Aorta (tissue), 5 donors: ENCODE measurements at places on chromosomes 5 and 9. TPM values are rescaled to one million over a fixed set of nuclear protein-coding genes. Genes with fewer than 3 reads are reported as not detected.

GRCh38 chr5:131463656-131464055 is 171.4 kb downstream of the RAPGEF6 start:
- no peak for DNase-seq
- H3K27ac ChIP-seq: no peak overlapping the region
- H3K4me3 ChIP-seq: no peak overlapping the region

GRCh38 chr9:68690088-68690487 is 15.0 kb upstream of the PIP5K1B start:
- peak; percentile 79 for DNase-seq
- H3K27me3 ChIP-seq: no peaks in the 10 kb centered on the region
- no peaks in the 10 kb centered on the region for H3K4me1 ChIP-seq
- peak overlapping the region; percentile 27 for H3K27ac ChIP-seq
- H3K4me3 ChIP-seq: no peak overlapping the region

GRCh38 chr9:118606668-118607067 is 762.6 kb downstream of the BRINP1 start:
- H3K4me1 ChIP-seq: no peaks in the 10 kb centered on the region
- H3K36me3 ChIP-seq: no peaks in the 10 kb centered on the region
- H3K4me3 ChIP-seq: no peak overlapping the region
- no peak overlapping the region for H3K27ac ChIP-seq

DNA sequence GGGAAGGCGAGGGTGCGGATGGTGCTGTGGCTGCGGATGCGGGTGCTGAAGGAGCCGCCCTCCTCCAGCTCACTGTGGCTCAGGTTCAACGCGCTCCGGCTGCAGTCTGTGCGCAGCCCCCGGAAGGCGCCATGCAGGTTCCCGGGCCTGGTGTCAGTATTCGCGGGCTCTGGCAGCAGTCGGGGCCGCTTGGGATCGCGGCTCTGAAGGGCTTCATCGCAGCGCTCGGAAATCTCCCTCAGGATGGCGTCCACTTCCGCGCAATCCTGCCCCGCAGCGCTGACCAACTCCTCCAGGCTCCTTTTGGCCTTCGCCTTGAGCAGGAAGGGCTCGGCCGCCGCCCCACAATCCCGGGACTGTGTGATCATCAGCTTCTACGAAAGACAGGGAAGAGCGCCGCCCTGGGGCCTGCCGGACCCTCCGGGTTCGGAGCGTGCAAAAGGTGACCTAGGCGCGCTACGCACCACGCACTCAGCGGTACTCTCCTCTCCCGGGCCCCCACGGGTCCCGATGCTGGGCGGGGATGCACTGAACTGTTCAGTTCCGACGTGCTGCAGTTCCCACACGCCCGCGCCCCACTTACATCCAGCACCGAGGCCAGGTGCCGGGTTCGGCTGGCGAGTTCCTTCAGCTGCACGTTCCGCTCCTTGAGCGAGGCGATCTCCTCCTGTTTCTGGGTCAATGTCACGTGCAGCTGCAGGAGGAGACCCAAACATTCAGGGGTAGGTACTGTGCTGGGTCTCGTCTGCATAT is 6.5 kb downstream of the MCIDAS start:
- no peak overlapping the region for H3K4me3 ChIP-seq
- peak; percentile 77 for DNase-seq
- no peaks in the 10 kb centered on the region for H3K27me3 ChIP-seq
- no peak overlapping the region for H3K27ac ChIP-seq
- H3K36me3 ChIP-seq: no peaks in the 10 kb centered on the region

Gene PGGT1B
- total RNA-seq: 37.4 TPM

Gene BRINP1
- total RNA-seq: 0.48 TPM

GRCh38 chr5:126780165-126780827 is 3.4 kb downstream of the LMNB1 start:
- DNase-seq: no peak
- peaks cover 3% of the 10 kb centered on the region for H3K4me1 ChIP-seq
- H3K4me3 ChIP-seq: no peak overlapping the region
- H3K27ac ChIP-seq: no peak overlapping the region
